ENCODE measurements at places on chromosomes 7 and 10.

- no peak for DNase-seq
Observed at GRCh38 chr7:38198366-38198765, 20.3 kb downstream of the STARD3NL start.

GRCh38 chr7:93629291-93629801 lies 54.8 kb upstream of the CALCR start:
- no peak for DNase-seq

GRCh38 chr7:157490465-157490912 lies 153.7 kb downstream of the DNAJB6 start:
- DNase-seq: no peak

DNA sequence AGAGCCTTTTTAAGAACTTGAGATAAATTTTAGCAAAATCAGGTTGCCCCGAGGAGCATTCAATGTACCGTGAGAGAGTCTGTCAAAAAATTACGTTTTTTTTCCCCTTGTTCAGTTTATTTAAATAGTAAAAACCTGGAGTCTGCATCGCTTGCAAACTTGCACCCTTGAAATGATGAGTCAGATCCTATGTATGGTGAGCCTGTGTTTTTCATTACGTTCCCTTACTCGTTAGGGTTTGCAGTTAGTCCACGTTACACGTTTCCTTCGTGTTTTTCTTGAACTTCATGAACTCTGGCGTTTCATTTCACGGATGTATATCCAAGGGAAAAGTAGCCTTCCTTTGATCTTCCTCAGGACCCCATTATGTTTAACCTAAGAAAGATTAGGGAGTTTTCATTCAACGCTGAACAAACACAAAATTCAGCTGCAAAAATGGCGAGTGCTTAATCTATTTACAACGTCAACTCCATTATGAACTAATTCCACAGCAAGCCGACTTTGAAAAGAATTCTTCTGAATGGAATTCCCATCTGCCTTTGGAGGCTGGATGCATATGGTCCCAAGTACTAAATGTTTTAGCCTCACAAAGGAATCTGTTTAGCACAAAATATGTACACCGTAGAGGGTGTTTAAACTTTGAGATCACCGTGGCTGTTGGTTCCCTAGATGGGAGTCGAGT lies 182.4 kb downstream of the MYOF start:
- no peak for DNase-seq

GRCh38 chr7:139909379-139910050 lies 80.5 kb downstream of the TBXAS1 start:
- DNase-seq: no peak

DNA sequence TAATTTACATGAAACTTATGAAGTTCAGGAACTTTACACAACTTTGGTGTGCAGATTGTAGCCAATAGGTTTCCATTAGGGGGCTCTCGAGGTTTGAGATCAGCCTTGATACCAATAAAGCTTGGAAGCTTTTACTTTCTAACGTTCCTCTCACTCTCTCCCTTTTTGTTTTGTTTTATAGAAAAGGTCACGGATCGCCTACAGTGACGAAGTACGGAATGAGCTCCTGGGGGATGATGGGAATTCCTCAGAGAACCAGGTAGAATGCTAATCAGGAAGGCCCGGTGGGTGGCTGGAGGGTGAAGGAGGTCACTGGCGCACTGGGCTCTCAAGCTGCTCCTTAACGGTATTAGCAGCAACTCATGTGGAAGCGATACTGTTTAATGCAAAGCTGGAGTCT lies 79.9 kb downstream of the VTI1A start:
- no peak for DNase-seq

DNA sequence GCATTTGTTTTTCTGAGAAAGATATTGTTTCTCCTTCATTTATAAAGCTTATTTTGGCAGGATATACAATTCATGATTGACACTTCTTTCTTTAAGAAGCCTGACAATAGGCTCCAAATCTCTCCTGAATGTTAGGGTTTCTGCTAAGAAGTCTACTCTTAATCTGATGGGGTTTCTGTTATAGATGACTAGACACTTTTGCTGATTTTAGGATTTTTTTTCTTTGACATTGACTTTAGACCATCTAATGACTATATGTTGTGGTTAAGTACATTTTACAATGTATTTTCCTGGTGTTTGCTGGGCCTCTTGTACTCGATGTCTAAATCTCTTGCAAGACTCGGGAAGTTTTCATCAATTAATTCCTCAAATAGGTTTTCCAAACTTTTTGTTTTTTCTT lies 321.8 kb upstream of the SMIM30 start:
- no peak for DNase-seq

GRCh38 chr7:84013616-84014240 lies 180.9 kb downstream of the SEMA3A start:
- no peak for DNase-seq

- no peak for DNase-seq
Observed at GRCh38 chr10:99700649-99701048, 31.3 kb downstream of the COX15 start.

GRCh38 chr7:2309889-2310331 lies 4.3 kb downstream of the SNX8 start:
- DNase-seq: no peak

- DNase-seq: peak; percentile 66
Observed at GRCh38 chr10:42952931-42953683, 123.8 kb upstream of the RET start.

GRCh38 chr10:46218921-46219320 lies 67.9 kb upstream of the ANTXRL start:
- DNase-seq: no peak

DNA sequence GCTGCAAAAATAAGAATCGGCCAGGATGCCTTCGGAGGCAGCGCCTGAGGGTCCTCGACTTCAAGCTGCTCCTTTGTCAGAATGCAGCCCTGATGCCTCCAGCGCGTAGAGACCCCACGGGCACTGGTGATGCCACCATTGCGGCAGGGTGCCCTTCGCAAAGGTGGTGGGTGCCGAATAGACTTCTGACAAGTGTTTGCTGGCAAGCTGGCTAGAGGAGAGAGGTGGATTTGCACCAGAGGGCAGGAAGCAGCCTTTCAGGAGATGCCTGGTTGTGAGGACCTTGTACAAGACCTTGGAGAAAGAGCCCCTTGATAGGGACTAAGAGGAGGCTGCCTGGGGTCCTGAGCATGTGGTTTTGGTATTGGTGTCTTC lies 103.2 kb upstream of the PPIF start:
- DNase-seq: no peak

- no peak for DNase-seq
Observed at GRCh38 chr7:85104432-85105205, 82.2 kb downstream of the SEMA3D start.

- no peak for DNase-seq
Observed at GRCh38 chr10:31754803-31755624, 173.6 kb downstream of the ARHGAP12 start.

DNA sequence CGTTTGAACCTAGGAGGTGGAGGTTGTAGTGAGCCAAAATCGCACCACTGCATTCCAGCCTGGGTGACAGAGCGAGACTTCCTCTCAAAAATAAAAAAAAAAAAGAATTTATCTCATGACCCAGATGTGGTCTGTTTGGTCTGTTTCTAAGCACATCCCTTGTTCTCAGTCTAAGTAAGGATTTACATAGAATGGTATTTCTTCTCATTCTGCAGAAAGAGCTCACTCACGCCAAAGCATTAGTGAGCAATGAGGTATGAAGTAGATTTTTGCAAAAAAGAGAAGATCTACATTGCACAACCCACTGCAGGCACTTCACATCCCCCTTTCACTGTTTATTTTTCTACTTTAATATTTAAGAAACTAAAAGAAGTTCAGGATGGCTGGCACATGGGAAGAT lies 76.5 kb upstream of the FGL2 start:
- no peak for DNase-seq

- DNase-seq: peak; percentile 81
Observed at GRCh38 chr10:3096149-3096548, 28.8 kb downstream of the PFKP start.

- DNase-seq: no peak
Observed at GRCh38 chr10:31467791-31468535, 148.9 kb downstream of the ZEB1 start.

All from posterior vena cava (tissue), 2 donors.